ENCODE measurements at places on chromosomes 7 and 10.

- DNase-seq = no peak
These were observed 43.3 kb downstream of the CNOT4 start for GRCh38 chr7:135466442-135467206.

GRCh38 chr10:20624642-20625041 is 272.5 kb downstream of the NEBL start:
- DNase-seq = no peak

- DNase-seq = no peak
These were observed 154.3 kb downstream of the ELAPOR2 start for GRCh38 chr7:86904949-86905834.

DNA sequence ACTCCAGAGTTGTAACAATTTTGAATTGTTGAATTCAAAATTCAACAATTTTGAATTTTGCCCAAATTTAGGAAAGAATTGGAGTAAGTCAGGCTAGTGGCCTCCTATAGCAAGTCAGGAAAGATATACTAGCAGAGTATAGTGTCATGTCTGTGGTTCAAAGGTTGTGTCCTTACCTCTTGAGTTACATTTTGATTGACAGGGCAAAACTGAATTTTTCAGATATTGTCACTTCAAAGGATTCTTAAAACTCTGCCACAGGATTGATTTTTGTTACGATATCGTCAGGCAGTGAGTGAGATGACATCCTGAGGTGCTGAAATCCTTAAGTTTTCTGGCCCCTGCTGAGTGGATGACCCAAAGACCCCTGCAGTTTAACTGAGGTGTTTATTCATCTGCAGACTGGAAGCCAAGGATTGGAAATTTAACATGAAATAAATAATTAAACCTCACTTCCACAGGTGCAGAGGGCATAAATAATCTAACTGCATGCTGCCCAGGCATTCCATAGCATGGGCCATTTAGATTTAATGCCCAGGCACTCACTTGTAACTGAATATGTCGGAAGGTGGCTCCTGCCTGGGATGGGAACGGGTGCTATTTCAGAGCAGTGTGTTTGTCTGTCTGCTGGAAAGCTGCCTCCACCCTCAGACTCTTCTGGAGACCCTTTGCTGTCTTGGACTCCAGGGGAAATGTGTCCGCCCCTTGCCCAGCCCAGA is 50.8 kb downstream of the RBM20 start:
- no peak for DNase-seq

GRCh38 chr10:106652279-106652678 is 512.2 kb downstream of the SORCS1 start:
- no peak for DNase-seq

GRCh38 chr10:83140811-83141210 is 998.5 kb upstream of the GHITM start:
- no peak for DNase-seq

- no peak for DNase-seq
These were observed 39.2 kb downstream of the PNLIPRP3 start for GRCh38 chr10:116466715-116467422.
